ENCODE measurements at places on chromosomes 11 and 22.

DNA sequence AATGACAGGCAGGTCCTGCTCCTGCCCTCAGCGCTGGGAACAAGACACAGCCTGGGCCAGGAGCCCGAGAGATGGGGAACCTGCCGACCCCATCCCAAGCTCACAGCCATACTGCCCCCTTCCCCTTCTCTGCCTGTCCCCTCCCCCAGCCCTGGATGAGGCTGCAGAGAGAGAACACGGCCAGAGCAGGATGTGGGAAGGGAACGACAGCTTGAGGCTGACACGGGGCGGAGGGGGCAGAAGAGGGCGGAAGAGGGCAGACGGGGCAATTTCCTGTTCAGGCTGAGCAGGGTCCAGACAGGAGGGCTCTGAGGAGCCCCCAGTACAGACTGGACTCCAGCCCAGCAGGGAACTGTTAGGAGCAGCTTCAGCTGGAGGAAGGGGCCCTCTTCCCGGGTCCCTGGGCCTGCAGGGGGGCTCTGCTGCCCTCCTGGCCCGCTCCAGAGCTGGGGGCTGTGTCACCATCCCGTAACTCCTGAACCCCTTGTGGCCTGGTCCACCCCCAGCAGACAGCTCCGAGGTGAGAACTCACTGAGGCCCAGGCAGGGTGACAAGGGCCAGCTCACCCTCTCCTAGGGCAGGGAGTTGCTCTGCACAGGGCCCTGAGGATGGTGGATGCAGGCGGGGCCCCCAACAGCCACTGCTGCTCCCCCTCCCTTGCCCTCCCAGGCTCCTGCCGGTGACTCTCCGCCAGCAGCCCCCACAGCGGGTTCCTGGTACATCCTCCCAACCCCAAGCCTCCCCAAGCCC lies 5.7 kb downstream of the CTSD start:
- no peak for DNase-seq

DNA sequence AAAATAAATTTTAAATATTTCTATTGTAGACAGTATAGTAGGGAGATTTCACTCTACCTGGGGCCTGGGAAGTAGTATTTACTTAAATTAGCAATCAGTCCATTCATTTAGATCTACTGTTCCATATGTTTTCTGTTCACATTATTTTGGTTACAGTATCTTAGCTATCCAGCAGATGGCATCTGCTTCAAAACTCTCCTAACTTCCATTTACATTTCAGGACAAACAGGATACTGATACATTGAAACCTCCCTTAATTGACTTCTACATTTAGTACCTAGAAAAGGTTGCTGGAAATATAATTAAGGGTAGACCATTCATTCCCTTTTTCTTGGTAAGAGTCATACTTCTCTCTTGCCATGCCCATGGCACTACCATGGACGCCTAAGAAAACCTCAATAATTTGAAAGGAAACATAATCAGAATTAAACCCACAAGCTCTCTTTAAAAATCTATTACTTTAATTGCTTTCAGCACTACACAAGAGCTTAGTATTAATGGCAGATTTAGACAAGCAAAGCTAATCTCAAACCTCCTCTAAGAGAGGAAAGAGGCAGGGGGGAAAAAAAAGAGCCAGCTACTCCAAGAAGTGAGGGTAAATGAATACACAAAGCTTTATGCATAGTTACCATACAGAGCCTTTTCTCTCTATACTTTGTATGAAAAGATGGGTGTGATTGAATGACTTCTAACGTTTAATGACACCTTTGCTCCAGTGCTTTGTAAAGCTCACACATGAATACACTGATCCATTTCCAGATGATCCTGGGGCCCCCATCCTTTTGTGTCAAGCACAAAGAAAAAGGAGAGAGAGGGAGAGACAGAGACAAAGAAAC lies 131.2 kb upstream of the MTMR2 start:
- peak; percentile 74 for DNase-seq

DNA sequence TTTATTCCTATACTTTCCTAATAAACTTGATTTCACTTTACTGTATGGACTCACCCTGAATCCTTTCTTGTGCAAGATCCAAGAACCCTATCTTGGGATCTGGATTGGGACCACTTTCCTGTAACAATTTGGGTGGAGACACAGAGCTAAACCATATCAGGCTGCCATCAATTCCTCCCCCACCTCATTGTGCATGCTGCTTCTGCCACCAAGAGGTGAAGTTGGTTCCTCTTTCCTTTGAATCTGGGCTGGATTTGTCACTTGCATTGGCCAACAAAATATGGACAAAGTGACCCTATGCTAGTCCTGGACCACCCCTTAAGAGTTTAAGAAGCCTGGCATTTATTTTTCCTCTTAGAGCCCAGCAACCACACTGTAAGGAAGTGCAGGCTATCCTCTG lies 39.4 kb upstream of the CEP295 start:
- DNase-seq = no peak

- peak; percentile 84 for DNase-seq
These were observed 800.9 kb upstream of the CHORDC1 start for GRCh38 chr11:91023731-91024130.

DNA sequence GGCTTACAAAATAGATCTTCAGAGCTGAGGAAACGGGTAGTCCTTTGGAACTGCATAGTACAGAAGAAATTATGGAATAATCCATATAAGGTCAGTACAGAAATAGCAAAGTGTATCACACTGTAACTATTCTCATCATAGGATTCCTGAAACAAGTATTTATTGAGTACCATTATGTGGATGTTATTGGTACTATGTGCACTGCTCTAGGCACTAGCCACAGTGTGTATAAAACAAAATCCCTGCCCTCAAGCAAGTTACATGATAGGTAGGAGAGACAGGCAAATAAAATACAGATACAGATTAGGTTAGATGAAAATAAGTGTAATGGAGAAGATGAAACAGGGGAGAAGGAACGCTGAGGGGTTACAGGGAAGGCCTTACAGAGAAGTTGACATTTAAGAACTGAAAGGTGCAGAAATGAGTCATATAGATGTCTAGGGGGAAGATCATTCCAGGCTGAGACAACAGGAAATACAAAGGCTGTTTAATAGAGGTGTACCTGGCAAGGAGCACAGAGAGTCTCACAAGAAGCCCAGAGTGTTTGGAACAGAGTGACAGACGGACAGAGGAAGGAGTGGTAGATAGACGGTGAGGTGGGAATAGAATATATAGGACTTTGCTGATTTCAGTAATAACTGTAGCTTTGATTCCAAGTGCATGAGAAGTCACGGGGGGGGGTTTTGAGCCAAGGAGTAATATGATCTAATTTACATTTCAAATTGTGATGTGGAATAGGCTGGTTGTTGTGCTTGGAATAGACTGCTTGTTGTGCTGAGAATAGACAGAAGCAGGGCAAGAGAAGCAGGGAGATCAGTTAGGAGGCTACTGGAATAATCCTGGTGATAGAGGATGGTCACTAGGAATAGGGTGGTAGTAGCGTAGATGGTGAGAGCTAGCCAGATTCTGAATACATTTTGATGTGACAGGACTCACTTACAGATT lies 13.7 kb downstream of the RNF141 start:
- no peak for DNase-seq

GRCh38 chr22:40051322-40051721 lies 56.6 kb downstream of the FAM83F start:
- DNase-seq = no peak
